Gastroesophageal sphincter (tissue), 4 donors: ENCODE measurements at places on chromosomes 3 and 15. TPM values are rescaled to one million over a fixed set of nuclear protein-coding genes. Genes with fewer than 3 reads are reported as not detected.

DNA sequence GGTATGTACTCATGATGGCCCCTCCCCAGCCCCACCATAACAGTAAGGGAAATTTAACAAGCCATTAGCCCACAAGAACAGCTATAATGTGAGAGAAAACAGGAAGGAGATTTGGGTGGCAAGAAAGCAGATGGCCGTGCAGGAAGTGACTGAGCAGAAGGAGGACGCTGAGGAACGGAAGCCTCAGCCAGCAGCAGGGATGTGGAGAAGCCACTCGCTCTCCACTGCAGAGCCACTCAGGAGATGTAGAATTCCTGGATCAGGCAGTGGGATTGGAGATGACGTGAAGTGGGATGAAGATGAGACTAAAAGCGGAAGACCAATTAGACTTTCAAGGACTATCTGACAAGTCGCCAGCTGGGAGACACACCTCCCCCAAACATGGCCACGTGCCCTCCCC is 31.2 kb downstream of the PRR23E start:
- no peak for ATAC-seq

DNA sequence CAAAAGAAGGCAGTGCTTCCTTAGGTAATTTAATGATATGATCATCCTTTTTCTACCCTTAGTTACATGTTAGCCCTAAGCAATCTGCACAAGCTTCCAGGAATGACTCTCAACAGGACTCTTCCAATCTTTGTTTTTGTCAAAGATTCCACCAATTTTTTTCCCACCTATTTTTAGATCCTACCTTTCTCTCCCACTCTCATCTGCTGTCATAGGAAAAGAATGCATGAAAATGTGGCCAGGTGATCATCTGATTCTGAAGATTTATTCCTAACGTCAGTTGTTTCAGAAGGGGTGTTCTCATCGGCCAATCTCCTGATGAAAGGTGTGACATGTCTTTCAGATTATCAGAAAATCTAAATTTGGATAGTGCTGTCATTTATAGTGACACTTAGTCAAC is 7.2 kb downstream of the CCDC54 start:
- ATAC-seq, result no peak

TMEM108 gene
- 2.7 TPM for total RNA-seq

GRCh38 chr3:15978801-15979200 is 181.0 kb upstream of the ANKRD28 start:
- ATAC-seq, result no peak

DNA sequence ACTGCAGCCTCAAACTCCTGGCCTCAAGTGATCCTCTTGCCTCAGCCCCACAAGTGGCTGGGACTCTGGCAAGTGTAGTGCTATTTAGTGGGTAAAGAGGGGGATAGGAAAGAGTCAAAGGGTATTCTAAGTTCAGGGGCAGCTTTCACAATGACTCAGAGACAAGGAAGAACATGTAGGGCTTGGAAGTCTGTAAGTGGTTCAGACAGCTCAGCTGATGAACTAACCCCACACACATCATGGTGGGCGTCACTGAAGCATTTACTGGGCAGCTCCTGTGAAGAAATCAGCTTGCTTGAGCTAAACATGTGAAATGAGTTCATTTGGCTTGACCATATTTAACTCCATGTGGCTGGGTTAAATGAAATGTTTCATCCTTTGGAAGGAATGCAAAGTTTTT is 34.6 kb upstream of the THSD4 start:
- ATAC-seq, result no peak

DNA sequence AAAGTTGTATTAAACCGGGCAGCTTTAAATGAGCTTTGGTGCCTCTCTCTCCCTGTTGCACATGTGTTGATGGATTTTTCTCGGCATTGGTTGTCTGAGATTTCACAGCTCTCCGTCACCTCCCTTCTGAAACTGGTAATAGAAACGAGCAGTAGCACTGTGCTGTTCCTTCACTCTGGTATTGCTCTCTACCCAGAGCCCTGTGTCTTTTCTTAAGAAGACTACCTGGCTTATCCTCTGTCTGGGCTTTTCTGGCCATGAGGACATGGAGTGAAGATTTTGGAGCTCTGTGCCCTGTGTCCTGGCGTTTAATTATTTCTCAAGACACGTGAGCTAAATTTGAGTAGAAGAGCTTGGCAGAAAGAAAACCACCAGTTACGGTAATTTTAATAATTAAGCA is 209.6 kb upstream of the EIF1B start:
- ATAC-seq, result no peak

DNA sequence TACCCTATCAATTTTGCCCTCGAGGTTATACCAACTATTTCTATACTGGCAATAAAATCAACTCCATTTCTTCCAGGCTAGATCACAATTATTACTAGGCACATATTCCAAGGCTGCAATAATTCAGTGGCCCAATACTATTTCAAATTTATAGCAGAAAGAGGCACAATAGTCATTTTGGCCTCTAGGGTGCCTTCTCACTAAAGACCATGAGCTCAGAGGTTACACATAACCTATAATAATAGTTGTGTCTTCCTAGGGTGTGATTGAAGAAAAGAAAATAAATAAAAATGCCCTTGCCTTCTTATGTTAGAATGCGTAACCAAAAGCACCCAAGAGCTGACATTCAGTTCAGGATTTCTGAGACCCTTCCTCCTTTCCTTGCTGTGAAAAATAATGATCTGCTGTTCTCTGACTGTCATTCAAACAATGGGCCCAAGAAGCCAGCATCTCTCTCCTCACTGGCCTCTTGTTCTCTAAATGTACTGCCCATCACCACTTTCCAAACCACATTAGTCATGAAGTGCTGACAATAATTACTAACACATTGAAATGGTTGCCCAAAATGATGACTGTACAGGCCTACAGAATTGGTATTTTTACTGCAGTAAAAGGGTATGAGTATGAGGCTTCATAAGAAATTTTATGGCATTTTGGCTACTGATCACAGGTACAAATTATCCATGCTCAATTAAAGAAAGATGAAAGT is 244.8 kb downstream of the LRRN1 start:
- ATAC-seq, result no peak

DNA sequence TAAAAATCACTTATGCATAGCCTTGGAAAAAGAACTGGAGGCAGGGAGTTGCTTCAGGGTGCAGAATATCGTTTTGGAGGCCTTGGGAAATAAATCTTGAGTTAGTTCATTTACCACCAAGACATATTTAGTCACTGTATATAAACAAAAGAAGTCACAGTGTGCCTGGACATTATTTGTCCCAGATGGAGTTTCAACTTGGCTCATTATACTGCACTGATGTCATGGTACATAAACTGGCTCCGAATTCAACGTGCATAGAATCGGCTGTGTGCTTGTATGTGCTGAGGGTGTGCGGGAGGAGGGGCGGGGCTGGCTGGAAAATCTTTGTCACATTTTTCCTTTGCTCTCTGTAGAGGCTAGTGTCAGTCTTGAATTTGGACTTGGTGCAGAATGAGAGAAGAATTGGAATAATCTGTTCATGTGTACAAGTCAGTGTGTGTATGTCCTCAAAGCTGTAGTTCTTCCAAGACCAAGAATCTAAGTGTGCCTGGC is 86.6 kb downstream of the FNDC3B start:
- peak; percentile 68 for ATAC-seq

- ATAC-seq, result no peak
Measured at GRCh38 chr3:63920001-63920400, 7.8 kb upstream of the SCAANT1 start.

GRCh38 chr3:170564664-170565063 is 21.2 kb downstream of the SLC7A14 start:
- no peak for ATAC-seq

GRCh38 chr15:70466305-70466704 is 297.1 kb downstream of the UACA start:
- no peak for ATAC-seq

DNA sequence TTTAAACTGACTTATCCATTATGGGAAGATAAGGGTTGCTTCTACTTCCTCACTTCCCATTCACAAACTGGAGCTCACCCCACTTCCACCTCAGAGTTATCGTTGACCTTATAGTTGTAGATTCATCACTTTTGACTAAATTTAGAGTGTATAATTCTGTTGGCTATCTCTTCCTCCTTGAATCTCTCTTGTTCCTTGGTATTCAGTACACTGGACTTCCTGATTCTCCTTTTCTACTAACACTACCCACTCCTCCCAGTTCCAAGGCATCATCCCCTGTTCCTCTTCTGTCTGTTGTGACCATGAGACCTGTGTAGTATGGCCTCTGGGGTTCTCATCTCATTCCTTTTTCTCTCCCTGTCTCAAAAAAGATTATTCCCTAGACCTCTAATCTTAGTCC is 5.9 kb upstream of the GPR87 start:
- ATAC-seq, result no peak

DNA sequence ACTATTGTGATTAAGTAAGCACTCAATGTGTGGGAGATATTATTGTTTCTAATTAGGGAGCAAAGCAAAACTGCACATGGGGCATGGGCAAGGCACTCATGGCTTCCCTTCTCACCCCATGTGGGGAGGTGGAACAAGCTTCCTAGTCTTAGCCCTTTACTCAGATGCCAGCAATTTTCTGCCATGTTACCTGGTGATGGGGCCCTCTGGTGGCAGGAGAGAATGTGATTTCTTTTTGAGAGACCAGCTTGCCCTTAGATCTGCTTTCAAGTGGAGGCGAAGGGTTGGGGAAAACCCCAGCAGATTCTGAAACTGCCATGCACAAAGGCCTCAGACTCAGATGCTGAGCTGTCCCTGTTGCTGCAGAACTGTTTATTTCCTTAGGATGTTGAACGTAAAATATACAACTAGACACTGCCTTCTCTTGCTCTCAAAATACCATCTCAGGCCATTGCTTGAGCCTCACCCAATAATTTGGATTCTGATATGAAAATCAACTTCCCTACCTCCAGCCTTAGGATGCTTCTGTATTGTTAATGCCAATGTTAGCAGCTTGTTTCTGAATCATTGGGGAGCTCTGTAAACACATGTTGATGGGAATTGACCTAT is 130.2 kb upstream of the TPRG1 start:
- ATAC-seq, result no peak

DNA sequence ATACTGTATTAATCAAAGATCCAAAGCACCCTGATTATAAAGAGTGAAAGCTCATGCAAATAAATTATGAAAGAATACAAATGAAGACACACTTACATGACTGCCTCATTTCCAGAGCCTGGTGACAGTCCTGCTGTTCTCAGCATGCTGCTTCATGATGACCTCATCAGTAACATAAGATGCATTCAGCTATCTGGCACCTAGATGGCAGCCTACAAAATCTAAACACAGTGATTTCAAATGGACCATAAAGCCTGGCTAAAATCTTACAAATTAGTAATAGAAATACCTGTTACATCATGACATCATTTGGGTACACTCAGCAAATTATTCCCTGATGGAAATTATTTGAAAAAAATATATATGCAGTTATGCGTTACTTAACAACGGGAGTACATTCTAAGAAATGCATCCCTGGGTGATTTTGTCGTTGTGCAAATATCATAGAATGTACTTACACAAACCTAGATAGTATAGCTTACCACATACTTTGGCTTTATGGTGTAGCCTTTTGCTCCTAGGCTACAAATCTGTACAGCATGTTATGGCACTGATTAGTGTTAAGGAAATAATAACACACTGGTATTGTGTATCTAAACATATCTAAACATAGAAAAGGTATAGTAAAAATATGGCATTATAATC is 207.2 kb downstream of the EPHA3 start:
- no peak for ATAC-seq

DNA sequence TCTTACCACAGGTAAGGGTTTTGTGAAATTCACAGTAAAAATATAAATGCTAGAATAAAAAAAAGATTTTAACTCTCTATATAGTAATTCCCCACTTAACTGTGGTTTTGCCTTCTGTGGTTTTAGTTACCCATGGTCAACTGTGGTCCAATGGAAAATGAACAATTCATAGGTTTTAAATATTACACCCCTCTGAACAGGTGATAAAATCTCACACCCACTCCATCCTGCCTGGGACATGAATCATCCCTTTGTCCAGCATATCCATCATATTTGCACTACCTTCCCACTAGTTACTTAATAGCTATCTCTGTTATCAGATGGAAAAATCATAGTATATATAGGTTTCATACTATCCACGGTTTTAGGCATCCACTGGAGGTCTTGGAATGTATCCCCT is 49.2 kb downstream of the HDGFL3 start:
- no peak for ATAC-seq

- ATAC-seq, result no peak
Measured at GRCh38 chr3:18049096-18049495, 306.7 kb upstream of the TBC1D5 start.

TGM5 gene
- 0.31 TPM for total RNA-seq

GRCh38 chr15:99154271-99154670 is 49.4 kb downstream of the SYNM start:
- no peak for ATAC-seq

SOX2 gene
- total RNA-seq, result 5.1 TPM

DNA sequence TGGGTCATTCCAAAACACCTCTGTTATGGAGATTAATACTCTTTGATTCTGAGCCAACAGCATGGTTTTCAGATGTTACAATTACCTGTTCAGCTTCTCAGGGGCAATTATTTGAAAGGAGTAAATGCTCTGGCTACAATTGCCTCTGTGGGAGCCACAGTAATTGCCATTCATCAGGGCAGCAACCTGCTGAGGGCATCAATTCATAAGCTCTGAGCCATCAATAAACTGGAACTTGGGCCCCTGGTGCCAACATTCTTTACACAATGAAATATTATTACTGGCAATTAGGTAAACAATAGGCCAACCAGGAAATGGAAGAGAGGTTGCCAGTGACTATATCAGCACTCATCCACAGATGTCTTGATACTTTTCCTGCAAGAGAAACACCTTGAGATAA is 660.8 kb downstream of the MECOM start:
- no peak for ATAC-seq

GRCh38 chr3:61686228-61686648 is 124.9 kb downstream of the PTPRG start:
- ATAC-seq, result no peak

DNA sequence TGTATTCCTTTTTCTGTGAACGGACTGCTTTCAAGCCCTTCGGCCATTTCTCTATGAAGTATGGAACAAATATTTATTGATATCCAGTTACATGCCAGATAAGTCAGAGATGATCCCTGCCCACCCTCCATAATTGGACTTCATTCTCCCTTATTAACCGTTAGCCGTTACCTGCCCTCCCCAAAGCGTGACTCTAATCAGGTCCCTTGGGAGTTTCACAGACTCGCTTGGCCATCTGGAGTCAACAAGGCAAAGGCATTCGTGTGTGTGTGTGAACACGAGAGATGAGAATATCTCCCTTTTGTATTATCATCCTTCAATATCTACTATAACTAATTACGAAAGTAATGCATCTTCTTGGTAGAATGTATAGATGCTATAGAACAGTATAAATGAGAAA is 314.5 kb downstream of the TLE3 start:
- ATAC-seq, result no peak
